ENCODE measurements at places on chromosomes 4 and X.

- DNase-seq: no peak
Measured at GRCh38 chr4:62133101-62133897, 933.2 kb downstream of the ADGRL3 start.

DNA sequence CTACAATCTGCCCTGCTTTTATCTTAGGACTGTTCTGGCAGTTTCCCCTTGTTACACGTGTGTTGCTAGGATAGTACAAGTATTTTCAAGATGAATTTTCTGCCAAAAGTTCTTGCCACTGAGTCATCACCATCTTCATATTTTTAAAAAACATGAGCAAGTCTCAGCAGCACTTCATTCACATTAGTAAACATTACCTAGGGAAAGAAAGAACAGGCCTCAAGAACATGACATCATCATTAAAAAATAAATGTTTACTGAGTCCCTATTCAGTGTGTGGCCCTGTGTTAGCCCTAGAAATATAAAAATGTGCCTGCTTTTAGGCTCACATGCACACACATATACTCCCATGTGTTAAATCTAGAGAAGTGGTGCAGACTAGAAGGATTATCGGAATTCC lies 18.7 kb upstream of the GPC3 start:
- no peak for DNase-seq

DNA sequence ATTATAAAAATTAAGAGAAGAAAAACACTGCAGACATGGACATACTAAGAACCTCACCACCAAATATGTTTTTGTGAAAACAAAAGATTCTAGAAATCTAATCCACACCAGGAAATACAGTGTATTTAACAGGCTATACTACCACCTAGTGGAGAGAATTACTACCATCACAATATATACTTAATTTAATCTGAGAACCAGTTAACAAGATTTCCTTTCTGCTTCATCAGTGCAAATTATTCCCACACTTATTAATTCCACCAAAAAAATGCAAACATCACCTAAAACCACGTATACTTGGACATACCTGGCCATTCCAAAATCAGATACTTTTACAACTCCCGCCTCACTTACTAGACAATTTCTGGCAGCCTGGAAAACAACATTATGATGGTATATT lies 7.0 kb upstream of the TXK start:
- no peak for DNase-seq

DNA sequence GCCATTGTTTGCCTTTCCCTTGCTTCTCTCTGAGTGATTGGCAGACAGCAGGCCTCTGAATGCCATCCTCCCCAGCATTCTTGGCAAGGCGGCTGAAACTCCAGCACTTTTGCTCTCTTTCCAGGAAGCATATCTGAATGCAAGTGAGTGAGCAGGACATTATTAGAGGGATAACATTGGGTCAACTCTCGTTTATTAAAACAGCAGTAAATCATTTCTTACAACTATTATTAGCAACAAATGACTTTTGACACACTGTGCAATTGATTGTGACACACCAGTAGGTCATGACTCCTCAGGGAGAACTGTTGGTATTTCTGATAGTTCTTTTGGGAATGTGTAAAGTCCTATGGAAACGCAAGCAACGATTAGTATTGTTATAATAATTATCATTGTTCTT lies 103.8 kb downstream of the EFNB1 start:
- DNase-seq: no peak

DNA sequence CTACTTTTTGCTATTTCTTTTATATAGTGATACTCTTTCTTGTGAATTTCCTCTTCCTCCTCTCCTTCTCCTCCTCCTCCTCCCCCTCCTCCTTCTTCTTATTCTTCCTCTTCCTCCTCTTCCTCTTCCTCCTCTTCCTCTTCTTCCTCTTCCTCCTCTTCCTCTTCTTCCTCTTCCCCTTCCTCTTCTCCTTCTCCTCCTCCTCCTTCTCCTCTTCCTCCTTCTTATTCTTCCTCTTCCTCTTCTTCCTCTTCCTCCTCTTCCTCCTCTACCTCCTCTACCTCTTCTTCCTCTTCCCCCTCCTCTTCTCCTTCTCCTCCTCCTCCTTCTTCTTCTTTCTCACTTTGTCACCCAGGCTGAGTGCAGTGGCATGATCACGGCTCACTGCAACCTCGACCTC lies 36.3 kb upstream of the RBMX start:
- DNase-seq: no peak

GRCh38 chr4:4881432-4881831 lies 22.0 kb downstream of the MSX1 start:
- DNase-seq: no peak

GRCh38 chr4:1788254-1788973 lies 4.7 kb upstream of the FGFR3 start:
- DNase-seq: no peak
